ENCODE measurements at places on chromosomes 3 and 15.

GRCh38 chr3:64836097-64836496 lies 148.3 kb upstream of the ADAMTS9 start:
- no peak for DNase-seq

- no peak for DNase-seq
Observed at GRCh38 chr15:64865998-64866520, 24.3 kb downstream of the PLEKHO2 start.

GRCh38 chr15:70486451-70487386 lies 276.6 kb downstream of the UACA start:
- peak; percentile 32 for DNase-seq

- DNase-seq = no peak
Observed at GRCh38 chr15:94924971-94925598, 693.7 kb downstream of the MCTP2 start.

DNA sequence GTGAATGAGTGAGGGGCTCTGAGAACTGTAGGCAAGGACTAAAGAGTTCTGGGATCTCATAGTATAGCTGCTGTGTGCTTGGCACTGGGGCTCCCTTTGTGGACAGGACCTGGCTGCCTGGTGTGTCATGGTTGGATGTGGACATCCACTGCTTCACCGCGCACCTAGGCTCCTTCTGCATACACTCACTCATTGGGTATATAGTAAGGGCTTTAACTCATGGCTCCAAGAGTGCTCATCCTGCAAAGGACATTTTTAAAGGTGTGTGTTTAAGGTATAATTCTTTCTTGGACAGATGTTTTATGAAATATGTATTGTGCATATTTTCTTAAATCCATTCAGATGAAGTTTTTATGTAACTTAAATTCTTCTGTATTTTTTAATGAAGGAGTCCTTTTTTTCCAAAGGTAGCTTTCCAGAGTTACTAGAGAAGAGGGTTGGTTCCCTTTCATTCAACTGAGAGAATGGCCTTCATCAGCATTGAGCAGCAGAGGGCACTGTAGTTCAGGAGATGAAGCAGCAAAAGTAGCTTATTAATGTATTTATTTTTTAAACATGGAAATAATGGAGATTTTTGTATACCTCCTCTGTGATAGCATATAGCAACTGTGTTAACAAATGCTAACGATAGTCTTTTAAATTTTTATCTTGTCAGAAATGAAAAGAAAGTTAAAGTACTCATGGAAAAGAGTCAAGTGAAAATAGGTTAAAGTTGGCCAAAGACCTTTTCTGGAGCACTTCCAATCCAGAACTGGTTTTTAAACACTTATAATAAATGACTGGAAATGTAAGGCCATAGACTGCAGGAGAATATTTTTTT lies 25.2 kb downstream of the OXNAD1 start:
- DNase-seq = peak; percentile 39
